ENCODE measurements at places on chromosomes 7 and 10.

DNA sequence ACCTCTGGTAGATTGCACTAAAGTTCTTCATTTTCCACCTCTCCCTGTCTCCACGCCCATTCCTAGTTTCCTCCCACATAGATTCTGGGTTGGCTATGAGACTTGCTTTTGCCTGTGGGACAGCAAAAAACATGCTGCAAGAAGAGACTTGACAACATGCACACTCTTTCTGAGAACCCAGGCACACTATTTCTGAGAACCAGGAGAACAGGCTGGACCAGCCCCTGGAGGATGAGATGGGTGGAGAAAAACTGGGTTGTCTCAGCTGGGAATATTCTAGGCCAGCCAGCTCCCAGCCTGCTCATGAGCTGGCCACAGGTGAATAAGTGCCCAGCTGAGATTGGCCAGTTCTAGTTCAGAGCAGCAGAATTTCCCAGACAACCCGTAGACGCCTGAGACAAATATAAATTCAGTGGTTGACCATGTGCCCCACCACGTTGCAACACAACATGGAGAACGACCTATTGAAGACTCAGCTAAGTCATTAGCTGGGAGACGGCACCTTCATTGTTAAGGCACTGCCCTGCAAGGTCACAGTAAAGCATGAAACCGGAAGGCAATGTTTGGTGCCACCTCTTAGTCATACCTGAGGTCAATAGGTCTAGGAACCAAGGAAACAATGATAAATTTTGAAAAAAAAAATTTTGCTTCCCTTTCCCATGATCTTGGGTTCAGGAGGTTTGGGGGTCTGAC, 92.7 kb upstream of the AKR1E2 start:
- no peak for DNase-seq

GRCh38 chr7:37394158-37394557, 54.5 kb downstream of the ELMO1 start:
- DNase-seq: no peak

DNA sequence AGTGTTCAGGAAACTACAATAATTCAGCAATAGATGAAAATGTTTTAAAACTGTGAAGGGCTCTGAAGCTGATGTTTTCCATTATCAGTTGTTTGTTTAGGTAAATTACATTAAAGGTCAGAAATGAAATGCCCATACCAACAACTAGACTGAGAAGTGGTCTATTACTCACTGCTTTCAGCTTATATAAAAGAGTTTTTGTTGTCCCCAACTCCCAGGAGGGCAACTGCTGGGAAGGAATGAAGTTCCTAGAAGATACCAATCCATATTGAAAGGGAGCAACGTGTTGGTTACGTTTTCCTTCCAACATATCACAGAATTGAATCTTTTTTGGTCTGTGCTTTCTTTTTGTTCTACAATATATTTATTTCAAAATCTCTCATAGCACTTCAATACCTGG, 330.6 kb upstream of the LRRN3 start:
- no peak for DNase-seq

DNA sequence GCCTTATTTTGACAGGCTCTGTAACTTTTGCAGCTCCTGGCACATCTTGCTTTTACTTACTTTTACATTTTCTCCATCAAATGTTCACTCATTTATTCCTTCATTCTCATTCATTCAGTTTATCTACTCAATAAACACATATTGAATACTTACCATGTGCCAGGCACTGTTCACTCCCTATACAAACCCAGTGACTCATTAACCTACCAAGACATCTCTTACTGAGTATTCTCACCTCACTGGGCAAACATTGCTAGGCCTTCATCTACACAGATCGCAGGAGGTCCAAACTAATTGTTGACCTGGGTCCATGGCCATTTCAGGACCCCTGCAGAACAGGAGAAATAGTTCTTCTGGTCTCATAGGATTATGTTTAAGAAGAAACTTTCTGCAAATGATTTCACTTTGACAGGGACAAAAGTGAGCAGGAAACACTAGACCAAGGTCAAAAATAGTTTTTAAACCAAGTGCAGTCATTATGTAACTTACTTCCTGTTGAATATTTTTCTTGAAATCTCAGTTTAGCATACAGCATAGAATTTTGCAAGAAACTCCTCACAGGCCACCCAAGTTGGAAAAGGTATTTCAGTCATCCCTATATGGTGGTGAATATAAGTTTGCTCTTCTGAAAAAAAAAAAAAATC, 17.6 kb downstream of the SLC26A4 start:
- no peak for DNase-seq
